ENCODE measurements at places on chromosomes 2 and 18.

GRCh38 chr2:149568138-149568537 is 19.4 kb downstream of the MMADHC start:
- no peak for DNase-seq

GRCh38 chr2:55843096-55843993 is 80.2 kb downstream of the EFEMP1 start:
- DNase-seq, result no peak

DNA sequence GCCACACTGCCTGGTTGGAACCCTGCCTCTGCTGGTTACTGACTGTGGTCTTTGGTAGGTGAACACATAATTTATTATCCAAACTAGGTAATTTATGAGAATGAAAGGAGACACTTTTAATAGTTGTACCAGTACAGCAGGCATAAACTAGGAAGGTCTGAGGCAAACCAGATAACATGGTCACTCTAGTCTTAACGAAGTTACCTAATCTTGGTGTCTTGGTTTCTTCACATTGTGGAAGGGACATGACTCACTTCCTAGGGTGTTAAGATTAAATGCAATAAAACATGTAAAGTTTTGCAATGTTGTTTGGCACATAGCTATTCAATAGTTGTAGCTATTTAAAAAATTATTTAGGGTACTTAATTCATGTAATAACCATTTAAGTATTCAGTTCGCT is 23.3 kb downstream of the SPTBN1 start:
- peak; percentile 63 for DNase-seq

- DNase-seq, result peak; percentile 93
Observed at GRCh38 chr2:173027181-173028128, 48.2 kb upstream of the MAP3K20 start.

GRCh38 chr18:8763611-8764010 is 58.3 kb downstream of the MTCL1 start:
- no peak for DNase-seq

GRCh38 chr2:241813644-241814392 is 4.8 kb downstream of the NEU4 start:
- no peak for DNase-seq

DNA sequence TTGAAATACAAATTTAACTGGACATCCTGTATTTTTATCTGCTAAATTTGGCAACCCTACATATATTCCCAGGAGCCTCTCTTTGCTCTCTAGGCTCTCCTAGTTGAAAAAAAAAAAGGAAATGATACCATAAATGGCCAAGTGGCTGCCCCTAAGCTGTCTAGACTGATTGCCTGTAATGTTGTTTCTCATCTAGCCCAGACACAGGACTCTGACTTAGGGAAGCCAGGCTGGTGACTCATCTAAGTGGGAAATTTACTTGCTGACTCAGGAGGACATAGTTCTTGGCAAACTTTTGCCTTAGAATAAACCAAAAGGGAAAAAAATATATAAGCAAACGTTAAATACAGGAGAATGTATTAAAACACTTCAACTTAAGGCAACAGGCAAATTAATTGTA is 14.6 kb upstream of the ITGAV start:
- peak; percentile 68 for DNase-seq

GRCh38 chr2:213932-214693 is 49.7 kb downstream of the SH3YL1 start:
- DNase-seq, result no peak

GRCh38 chr2:109694190-109694589 is 80.0 kb downstream of the SOWAHC start:
- no peak for DNase-seq

DNA sequence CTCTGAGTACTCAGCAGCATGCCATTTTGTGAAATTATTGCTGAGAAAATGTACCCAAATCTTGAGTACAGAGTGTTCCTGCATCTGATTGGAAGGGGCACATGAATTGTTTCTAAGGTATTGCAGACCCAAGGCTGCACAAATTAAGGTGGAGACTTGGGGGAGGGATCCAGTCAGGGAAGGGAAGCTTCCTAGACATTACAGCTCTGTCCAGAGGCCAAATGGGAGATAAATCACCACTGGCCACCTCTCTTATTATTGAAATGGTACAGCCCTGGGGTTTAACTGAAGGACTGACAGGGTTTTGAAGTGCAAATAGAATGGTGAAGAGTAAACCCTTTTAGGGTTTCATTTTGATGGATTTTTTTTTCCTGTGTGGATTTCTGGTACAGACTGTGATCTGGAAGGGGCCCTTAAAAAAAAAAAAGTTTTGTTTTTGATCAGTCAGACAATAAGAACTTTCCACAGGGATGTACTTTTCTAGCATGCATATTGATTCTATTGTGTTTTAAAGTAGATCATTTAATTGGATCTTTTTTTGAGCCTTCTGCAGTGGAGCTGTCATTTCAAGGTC is 119.4 kb downstream of the GREB1L start:
- DNase-seq, result no peak

DNA sequence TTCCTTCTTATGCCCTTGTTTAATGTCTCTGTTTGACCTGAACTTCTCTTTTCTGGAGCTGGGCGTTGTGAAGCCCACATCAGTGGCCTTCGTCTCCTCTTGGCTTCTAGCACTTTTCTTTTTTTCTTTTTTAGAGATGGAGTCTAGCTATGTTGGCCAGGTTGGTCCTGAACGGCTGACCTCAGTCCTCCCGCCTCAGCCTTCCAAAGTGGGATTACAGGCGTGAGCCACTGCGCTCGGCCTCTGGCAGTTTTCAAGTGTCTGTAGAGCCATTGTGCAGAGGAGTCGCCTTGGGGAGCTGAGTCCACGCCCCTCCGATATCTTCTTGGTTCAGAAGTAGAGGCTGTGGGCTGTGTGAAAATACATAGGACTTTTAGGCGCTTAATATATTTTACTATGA is 36.5 kb downstream of the ZNF532 start:
- no peak for DNase-seq

DNA sequence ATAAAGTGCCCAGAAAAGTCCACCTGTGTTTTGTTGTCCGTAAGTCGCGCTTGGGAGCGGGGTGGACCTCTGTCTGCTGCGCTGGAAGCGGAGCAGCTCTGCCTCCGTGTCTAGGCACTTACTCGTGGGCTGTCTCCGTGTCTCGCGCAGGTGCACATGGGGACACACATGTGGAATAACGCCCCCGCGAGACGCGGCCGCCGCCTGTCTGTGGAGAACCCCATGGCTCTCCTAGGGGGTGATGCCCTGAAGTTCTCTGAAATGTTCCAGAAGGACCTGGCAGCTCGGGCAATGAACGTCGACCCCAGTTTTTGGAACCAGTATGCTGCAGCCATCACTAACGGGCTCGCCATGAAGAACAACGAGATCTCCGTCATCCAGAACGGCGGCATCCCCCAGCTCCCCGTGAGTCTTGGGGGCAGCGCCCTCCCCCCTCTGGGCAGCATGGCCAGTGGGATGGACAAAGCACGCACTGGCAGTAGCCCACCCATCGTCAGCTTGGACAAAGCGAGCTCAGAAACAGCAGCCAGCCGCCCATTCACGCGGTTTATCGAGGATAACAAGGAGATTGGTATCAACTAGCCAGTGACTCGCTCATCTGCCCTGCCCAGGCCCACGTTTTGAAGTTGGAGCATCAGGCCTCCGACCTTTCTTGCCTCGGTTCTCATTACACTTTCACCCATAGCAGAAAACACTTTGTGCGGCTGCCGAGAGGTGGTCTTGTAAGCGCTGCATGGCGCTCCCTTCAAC is 17.3 kb downstream of the SALL3 start:
- DNase-seq, result no peak

GRCh38 chr18:59208602-59209125 is 11.3 kb upstream of the GRP start:
- DNase-seq, result no peak

All from hematopoietic multipotent progenitor cell treated with erythropoietin and hydrocortisone succinate and interleukin-3 and kit ligand, for 4 days (in vitro differentiated cells).